Mesenteric fat pad (tissue), 1 donor: ENCODE measurements at places on chromosomes 2 and 18. TPM values are rescaled to one million over a fixed set of nuclear protein-coding genes. Genes with fewer than 3 reads are reported as not detected.

- DNase-seq, result no peak
Measured at GRCh38 chr2:23542230-23542789, 157.3 kb downstream of the KLHL29 start.

DNA sequence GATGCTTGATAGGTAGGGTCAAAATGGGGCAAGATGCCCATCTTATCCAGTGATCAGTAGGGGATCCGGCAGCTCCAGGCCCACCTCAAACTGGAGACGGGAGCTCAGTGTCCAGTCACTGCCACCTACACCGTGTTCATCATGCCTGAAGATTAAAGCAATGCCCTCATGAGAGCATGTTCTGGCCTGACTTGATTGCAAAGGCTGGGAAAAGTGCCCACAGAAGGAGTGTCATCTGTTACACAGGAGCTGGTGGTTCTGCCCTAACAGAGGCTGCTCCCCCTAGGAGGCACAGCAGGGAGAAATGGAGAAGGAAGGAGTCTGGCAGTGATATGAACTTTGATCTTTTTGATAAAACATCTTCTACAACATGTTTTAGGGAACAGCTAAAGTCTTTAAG is 92.3 kb downstream of the CCBE1 start:
- no peak for DNase-seq

DNA sequence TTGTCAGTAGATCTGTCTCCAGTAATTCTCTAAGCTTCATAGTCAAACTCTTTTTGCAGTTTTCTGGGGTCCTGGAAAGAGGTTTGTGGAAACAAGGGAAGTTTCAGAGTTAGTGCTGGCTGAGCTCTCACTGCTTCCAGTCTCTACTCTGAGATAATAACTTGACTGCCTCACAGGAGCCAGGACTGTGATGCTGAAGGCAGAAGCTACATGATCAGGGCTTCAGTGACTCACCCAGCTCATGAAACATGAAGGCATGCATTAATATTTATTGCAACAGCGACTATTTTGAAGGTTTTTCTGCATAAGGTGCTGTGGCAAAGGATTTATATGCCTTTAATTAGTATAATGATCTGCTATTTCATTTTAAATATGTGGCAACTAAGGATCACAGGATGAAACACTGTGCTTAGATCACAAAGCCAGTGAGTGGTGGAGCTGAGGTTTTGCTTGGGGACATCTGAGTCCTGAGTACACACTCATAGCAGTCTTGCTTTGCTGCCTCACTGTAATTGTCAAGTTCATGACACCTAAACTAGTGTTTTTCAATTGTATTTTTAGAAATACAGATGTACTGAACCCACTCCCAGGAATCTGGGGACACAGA is 448.4 kb upstream of the GCFC2 start:
- DNase-seq, result no peak

OTOS gene
- not detected for total RNA-seq

GRCh38 chr2:186917866-186918265 is 68.9 kb upstream of the ZSWIM2 start:
- no peak for DNase-seq
